ENCODE measurements at places on chromosomes 2 and 18.

- no peak for DNase-seq
Observed at GRCh38 chr2:192151853-192152252, 42.9 kb downstream of the TMEFF2 start.

DNA sequence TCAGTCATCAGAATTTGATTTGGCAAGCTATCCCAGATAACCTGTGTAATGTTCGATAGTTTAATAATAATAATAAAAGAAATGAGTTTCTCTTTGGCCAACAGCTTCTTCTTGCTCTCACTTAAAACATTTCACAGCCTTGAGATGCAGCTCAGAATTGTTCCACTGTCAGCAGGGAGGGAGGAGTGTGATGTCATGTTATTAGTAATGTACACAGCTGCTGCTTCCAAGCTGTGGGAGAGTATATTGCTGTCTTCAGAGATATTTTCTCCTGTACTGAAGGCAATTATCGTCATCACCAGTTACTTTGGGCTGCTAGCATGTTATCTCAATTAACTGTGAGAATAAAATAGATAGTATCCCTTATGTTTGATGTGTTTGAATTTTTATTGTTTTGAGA lies 146.9 kb upstream of the MAP3K20 start:
- DNase-seq: no peak

DNA sequence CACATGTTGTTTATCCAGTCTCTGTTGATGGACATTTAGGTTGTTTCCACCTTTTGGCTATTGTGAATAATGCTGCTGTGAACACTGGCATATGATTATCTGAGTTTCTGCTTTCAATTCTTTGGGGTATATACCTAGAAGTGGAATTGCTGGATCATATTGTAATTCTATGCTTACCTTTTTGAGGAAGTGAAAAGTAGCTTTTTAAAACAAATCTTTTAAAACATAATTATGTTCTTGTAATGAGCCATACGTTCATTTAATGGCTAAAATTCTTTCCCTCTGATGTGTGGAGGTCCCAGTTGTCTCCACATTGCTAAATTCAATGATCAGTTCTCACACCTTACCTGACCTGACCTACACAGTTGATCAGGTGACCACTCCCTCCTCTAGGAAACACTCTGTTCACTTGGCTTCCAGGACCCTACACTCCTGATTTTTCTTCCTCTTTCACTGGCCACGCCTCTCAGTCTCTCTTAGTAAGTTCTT lies 27.8 kb upstream of the SERTAD2 start:
- DNase-seq: no peak

- DNase-seq: no peak
Observed at GRCh38 chr2:522776-523175, 154.4 kb downstream of the TMEM18 start.

DNA sequence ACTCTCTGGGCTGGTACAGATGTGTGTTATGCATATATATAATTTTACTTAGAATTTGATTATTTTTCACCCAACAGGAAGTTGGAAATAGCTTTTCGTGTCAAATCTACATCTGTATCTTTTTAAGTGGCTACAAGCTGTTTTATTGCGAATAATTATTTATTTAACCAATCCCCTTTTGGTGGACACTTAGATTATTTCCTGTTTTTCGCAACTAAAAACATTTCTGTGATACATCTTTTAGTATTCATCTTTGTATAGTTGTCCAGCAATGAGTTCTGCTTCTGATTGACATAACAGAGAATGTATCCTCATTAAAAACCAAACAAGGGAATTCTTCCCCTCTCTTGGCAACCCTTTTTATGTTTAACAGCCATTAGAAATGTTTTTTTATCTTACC lies 16.6 kb downstream of the SEC11C start:
- DNase-seq: no peak

DNA sequence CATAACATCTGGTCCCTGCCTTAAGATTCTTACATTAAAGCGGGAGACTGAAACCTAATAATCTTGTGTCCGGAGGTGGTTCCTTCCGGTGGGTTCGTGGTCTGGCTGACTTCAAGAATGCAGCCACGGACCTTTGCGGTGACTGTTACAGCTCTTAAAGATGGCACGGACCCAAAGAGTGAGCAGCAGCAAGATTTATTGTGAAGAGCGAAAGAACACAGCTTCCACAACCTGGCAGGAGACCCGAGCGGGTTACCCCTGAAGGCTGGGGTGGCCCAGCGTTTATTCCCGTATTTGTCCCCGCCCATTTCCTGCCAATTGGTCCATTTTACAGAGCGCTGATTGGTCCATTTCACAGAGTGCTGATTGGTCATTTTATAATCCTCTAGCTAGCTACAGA lies 122.3 kb upstream of the SIX2 start:
- DNase-seq: no peak
